ENCODE measurements at places on chromosomes 1 and 21.

- no peak for DNase-seq
Measured at GRCh38 chr1:171941920-171942319, 100.6 kb downstream of the DNM3 start.

GRCh38 chr1:37434292-37435225 lies 39.8 kb upstream of the ZC3H12A start:
- peak; percentile 72 for DNase-seq

DNA sequence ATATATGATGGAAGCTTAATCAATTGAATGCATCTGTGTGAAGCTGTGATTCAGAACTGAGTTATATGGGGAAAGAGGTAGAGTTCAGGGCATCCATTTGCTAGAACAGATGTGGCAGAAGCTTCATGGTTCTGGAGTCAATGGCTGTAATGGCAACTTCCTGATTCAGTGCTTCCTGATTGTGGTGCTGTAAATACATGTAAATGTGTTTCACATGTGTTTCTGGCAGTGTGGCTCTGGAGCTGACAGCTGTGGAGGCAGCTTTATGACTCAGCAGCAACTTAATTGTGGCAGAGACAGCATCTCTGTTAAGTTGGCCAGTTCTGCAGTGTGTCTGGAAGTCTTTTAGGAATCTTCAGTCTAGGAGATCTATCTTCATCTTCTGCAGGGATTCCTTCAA lies 226.6 kb upstream of the ZRANB2 start:
- no peak for DNase-seq

DNA sequence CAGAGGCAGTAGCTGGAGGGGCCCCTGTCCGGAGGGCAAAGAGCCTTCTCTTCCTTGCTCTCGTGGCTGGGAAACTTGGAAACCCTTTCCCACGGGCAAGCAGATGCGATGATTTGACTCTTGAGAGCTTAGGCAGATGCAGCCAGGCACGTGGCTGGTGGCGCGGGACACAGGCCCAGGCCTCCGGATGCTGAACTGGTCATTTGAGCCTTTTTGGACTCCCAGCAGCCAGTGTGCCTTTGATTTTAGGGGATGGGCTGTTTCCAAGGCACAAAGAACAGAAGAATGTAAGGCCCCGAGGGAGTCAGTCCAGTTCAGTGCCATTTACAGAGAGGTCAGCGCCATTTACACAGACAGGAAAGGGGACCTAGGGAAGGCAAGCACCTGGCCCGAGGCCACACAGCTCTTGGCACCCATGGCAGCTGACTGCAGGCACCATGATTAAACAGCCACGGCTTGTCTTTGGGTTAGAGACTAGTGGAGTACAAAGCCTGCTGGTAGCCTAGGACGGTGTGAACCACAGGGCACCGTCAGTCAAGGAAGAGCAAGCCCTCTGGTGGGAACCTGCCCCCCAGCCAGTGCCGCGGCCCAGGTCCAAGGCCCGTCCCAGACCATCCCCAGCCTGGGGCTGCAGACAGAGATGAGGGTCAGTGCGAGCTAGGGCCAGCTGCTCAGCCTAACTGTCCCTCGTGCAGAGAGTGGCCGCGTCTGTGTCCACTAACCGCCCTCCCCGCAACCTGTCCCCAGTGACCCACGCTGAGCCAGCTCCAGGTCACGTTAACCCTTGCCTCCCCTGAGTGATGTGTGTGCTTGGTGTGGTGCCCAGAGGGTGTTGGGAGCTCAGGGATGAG lies 20.4 kb upstream of the CCDC27 start:
- DNase-seq: no peak

GRCh38 chr1:36643371-36644270 lies 160.9 kb upstream of the CSF3R start:
- no peak for DNase-seq

Measured in stimulated activated CD4-positive, alpha-beta T cell treated with anti-CD3 and anti-CD28 coated beads, Interleukin-1b, Interleukin-23, amount 100 ng/mL, for 48 hours (primary cell).